ENCODE measurements at places on chromosomes 6 and 20. TPM values are rescaled to one million over a fixed set of nuclear protein-coding genes. Genes with fewer than 3 reads are reported as not detected.

The MCM3 gene
- total RNA-seq = 72.2 TPM

The FLRT3 gene
- 1.9 TPM for total RNA-seq

The ARMH2 gene
- not detected for total RNA-seq

The SALL4 gene
- 2.0 TPM for total RNA-seq

The VSTM2L gene
- 18.5 TPM for total RNA-seq

The TCP11 gene
- total RNA-seq = not detected

The HTR1B gene
- 0.18 TPM for total RNA-seq

The POM121L2 gene
- total RNA-seq = not detected

The OR2H2 gene
- not detected for total RNA-seq

The TRIM10 gene
- not detected for total RNA-seq

The HLA-DQA2 gene
- total RNA-seq = not detected

The HRH3 gene
- total RNA-seq = not detected

The FUT9 gene
- not detected for total RNA-seq

The STMND1 gene
- total RNA-seq = not detected

The ADA gene
- 52.1 TPM for total RNA-seq

The ANGPT4 gene
- 0.02 TPM for total RNA-seq

The PDYN gene
- total RNA-seq = not detected

The SPDEF gene
- 1.9 TPM for total RNA-seq
